ENCODE measurements at places on chromosomes 16 and 17.

DNA sequence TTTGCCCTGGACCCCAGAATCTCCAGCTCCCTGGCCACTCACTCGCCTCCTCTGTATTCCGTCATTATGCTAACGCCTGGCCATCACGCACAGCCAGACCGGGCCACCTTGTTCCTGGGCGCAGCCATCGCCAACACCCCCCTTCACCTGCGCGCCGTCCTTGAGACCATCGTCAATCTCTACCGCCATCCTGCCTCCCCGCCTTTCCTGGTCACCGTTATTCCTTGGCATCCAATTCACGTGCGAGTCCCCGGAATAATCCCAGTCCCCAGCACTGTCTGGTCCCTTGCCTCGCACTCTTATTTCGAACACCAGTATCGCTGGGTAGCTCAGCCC is 541 bp downstream of the VKORC1 start:
- DNase-seq: no peak

GRCh38 chr17:10803830-10804475 is at the start of gene TMEM238L:
Gene TMEM238L (minus strand): TSS chr17:10804099. CDS start chr17:10803963, 136 bp downstream.
- DNase-seq: no peak

DNA sequence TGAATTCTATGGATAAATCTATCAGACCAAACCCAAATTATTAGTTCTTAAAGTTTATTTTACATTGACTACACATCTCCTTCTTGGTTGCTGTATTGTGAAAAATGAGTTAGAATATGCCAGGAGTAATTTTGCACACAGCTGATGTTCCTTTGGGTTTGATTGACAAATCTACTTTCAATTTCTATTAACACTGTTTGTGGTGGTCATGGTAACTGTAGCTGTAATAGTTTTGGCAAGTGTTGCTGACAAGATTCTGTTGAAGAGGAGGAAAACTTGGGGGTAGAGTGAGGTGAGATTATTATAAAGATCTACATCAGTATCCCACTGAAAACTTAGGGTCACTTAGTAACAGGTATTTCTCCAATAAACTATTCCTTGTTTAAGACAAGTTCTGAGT is 30.3 kb downstream of the MRTFB start:
- no peak for DNase-seq

DNA sequence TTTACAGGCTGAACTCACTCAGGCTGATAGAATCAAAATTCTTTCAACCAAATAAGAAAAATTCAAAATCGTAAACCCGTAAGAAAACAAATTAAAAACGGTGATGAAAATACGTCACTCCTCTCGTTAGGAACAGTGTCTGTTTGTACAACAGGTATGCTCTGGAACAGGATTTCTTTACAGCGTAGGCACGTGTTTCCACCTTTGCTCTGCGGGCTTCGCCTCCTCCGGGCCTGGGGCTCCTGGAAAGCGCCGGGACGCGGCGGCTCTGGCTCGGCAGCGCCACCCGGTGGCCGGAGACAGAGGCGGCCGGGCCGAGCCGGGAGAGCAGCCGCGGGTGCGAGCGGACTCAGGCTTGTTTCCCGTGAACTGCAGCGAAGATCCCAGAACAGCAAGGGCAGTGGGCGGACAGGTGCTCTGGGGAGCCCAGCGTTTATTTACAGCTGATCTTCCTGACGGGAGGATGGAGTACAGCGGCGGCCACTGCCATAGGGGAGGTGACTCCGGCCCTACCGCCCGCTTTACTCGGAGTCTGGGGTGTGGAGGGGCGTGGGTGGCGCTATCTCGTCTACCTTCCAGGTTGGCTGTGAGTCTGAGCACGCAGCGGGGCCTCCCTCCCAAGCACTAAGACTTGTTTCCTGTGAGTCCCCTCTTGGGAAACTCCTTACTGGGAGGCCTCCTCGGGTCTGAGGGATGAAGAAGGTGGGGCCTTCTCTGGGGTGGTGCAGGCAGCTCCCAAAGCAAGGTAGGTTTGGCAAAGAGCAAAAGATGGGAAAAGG is 40.5 kb upstream of the ATP2A3 start:
- no peak for DNase-seq

- no peak for DNase-seq
Measured at GRCh38 chr16:56944954-56945839, 13.3 kb downstream of the HERPUD1 start.

DNA sequence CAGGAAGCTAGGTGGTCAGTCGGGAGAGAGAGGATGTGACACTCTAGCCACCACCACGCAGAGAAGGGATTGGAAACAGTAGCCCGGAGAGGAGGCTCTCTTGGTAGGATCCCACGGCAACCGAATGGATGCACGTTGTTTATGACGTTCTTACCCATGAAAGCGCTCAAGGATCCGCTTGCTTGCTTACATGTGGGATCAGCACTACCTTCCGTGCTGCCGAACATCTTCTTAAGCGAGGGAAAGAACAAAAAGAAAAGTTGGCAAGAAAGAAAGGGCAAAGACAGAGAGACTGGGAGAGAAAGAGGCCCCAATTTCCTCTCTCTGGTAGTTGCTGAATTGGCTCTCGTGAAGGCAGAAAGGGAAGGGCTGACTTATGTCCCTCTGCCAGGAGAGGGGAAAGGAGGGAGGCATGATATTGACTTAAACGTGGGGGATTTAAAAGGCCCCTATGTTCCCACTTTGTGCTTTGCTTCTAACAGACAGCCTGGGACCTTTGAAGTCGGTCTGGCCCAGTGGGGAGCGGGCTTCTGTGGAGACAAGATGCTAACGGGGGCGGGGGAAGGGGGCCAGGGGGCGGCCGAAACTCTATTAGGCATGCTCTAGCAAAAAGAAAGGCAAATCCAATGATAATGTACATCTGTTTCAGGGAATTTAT is 35.4 kb downstream of the SNX20 start:
- no peak for DNase-seq

- DNase-seq: no peak
Measured at GRCh38 chr17:42378959-42379594, 9.2 kb downstream of the STAT3 start.

DNA sequence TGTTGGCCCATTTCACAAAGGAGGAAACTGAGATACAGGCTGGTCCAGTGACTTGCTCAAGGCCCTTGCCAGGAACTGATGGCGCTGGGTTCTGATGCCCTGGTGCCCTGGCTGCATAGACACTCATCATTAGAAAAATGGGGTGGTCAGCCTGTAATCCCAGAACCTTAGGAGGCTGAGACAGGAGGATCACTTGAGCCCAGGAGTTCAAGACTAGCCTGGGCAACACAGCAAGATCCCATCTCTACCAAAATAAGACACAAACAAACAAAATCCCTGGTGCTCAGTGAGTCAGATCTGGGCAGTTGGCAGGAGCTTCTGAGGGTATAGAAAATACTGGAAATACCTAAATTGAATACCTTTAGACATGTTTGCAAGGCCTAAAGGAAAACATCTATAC is 41.1 kb upstream of the KIFC3 start:
- DNase-seq: no peak

Data from SW 1271 (cell line).